ENCODE measurements at places on chromosomes 4 and X. TPM values are rescaled to one million over a fixed set of nuclear protein-coding genes. Genes with fewer than 3 reads are reported as not detected.

DNA sequence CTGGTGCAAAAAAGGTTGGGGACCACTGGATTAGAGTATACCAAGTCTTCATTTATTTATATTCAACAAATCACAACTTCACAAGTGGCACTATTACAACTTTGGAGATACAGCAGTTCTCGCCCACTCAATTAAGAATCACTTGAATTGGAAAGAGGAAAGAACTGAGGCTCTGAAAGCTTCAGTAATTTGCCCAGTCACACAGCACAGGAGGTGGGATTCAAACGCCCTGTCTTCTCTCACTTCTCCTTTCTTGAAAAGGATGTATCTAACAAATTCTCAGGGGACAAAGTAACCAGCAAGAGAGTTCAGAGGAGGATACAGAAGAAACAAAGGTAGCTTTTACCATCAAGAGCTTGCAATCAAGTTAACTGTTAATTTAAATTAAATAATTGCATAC, 12.4 kb downstream of the SMIM14 start:
- H3K36me3 ChIP-seq: peaks cover 2% of the 10 kb centered on the region
- no peak overlapping the region for H3K4me3 ChIP-seq
- no peak overlapping the region for H3K27ac ChIP-seq
- no peaks in the 10 kb centered on the region for H3K27me3 ChIP-seq
- no peak for DNase-seq

- H3K4me1 ChIP-seq: peaks cover 43% of the 10 kb centered on the region
- H3K4me3 ChIP-seq: peak overlapping the region; percentile 75
- no peak for DNase-seq
- peaks cover 8% of the 10 kb centered on the region for H3K36me3 ChIP-seq
- no peaks in the 10 kb centered on the region for H3K27me3 ChIP-seq
Observed at GRCh38 chr4:87103691-87104187, 116.7 kb downstream of the KLHL8 start.

DNA sequence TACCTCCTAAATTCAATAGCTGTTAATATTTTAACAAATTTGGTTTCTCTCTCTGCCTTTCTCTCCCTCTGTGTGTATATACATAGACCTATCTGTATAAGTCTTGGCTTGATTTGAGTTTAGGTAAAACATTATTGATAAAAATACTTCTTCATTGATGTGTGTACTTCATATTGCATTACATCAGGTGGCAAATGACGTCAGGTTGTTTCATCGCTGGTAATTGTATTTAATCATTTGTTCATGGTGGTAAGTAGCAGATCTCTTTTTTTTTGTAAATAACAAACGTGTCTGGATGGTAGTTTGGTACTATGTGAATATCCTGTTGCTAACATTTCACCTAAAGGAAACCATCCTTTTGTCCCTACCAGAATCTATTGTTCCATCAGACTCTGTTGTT, 55.1 kb downstream of the GALNT7 start:
- no peak overlapping the region for H3K4me3 ChIP-seq
- H3K36me3 ChIP-seq: no peaks in the 10 kb centered on the region
- no peak overlapping the region for H3K27ac ChIP-seq
- H3K4me1 ChIP-seq: peaks cover 16% of the 10 kb centered on the region
- H3K27me3 ChIP-seq: no peaks in the 10 kb centered on the region

DNA sequence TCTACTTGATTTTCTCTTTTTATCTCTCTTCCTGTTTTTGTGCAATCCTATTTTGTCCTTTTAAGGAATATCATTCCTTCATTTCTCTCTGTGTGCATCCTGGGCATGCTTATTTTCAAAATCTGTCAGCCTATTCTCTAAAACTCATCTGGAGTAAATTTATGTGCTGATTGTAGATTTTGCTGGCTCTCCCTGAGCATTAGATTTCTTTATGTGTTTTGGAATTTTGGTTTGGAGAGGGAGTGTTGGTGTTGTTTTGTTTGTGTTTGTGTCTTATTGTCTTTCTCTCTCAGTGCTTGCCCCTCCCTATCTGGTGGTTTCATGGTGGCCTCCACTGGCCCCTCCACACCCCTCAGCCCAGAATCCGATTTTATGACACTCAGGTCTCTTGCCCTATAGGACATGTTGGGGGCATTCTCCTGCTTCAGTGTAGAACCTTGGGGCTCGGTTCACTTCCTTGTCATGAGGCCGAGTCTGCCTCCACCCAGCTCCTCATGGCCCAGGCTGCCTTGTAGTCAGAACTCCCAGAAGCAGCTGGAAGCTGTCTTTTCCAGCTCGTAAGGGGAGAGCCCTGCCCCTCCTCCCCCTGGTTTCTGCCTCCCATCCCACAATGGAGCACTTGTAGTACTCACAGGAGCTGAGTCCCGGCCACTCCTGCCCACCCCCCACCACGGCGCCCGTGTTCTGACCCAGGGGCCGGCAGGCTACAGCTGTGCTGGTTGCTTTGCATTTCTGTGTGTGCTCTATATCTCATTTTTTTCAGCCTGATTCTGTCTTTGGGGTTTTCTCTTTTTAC, 24.5 kb upstream of the PJA1 start:
- no peaks in the 10 kb centered on the region for H3K27me3 ChIP-seq
- peaks cover 4% of the 10 kb centered on the region for H3K4me1 ChIP-seq
- H3K27ac ChIP-seq: no peak overlapping the region
- H3K4me3 ChIP-seq: no peak overlapping the region
- DNase-seq: no peak

DNA sequence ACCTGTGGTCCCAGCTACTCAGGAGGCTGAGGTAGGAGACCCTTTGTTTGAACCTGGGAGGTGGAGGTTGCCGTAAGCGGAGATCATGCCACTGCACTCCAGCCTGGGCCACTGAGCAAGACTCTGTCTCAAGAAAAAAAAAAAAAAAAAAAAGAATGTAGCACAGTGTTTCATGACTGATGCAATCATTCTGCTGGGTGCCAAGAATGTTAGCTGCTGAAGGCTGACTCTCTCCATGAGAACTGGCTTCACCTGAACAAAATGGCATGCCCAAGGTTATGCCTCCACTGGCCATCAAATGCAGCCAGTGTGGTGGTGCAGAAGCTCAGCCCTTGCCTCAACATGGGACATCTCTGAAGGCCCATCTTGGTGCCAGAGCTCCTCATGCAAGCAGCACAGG, 412.1 kb downstream of the ADAM29 start:
- no peak overlapping the region for H3K4me3 ChIP-seq
- no peak overlapping the region for H3K27ac ChIP-seq
- no peak for DNase-seq
- H3K4me1 ChIP-seq: no peaks in the 10 kb centered on the region
- H3K36me3 ChIP-seq: no peaks in the 10 kb centered on the region

DNA sequence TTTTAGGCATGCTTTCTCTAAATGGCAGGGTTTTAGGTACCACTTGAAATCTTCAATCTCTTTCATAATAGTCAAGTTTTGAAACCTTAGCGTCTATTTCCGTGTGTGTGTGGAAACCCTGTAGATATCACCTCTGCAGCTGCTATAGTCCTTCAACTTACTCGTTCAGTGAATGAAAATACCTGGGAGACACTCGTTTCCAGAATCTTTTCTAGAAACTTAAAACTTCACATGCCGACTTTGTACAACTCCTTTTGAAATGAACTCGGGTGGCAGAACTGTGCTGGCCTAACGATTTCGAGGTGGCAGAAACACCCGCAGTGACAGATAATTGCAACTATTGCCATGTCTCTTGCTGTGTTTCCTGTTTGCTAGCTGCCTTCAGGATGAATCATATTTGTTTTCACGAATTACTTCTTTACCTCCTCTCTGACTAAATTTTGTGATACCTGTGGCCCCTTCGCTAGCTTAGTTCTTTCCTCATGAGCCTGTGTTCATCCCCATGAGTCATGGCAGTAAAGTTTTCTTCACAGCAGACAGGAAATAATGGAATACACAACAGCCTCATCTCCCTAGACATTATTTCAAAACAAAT, 104.7 kb upstream of the SMIM10 start:
- H3K27me3 ChIP-seq: no peaks in the 10 kb centered on the region
- peaks cover 3% of the 10 kb centered on the region for H3K4me1 ChIP-seq
- no peak overlapping the region for H3K4me3 ChIP-seq
- no peaks in the 10 kb centered on the region for H3K36me3 ChIP-seq
- H3K27ac ChIP-seq: no peak overlapping the region
- no peak for DNase-seq

- peaks cover 4% of the 10 kb centered on the region for H3K27me3 ChIP-seq
- H3K4me3 ChIP-seq: no peak overlapping the region
- H3K27ac ChIP-seq: no peak overlapping the region
- no peaks in the 10 kb centered on the region for H3K36me3 ChIP-seq
- no peak for DNase-seq
Observed at GRCh38 chr4:11297201-11297600, 131.5 kb downstream of the HS3ST1 start.

DNA sequence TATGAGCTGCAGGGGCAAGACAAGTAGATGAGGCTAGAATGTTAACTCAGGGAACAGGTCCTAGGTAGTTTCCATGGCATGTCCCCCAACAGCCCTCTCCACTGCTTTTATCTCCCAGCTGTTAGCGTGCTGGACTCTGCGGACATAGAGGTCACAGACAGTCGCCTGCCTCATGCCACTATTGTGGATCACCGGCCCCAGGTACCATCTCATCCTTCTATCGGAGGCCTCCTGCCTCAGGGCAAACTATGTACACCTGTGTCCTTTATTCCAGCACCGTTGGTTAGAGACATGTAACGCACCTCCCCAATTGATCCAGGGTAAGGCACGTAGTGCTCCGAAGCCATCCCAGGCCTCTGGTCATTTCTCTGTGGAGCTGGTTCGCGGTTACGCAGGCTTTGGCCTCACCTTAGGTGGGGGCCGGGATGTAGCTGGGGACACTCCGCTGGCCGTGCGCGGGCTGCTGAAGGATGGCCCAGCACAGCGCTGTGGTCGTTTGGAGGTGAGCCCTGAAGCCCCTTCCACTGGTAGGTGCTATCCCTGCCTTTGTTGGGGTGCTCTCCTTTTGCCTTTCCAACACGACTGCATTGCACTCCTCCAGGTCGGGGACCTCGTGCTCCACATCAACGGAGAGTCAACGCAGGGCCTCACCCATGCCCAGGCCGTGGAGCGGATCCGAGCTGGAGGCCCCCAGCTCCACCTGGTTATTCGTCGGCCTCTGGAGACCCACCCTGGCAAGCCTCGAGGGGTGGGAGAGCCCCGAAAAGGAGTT, 2.2 kb downstream of the MAGIX start:
- no peak for DNase-seq
- H3K4me1 ChIP-seq: peaks cover 18% of the 10 kb centered on the region
- no peaks in the 10 kb centered on the region for H3K27me3 ChIP-seq

DNA sequence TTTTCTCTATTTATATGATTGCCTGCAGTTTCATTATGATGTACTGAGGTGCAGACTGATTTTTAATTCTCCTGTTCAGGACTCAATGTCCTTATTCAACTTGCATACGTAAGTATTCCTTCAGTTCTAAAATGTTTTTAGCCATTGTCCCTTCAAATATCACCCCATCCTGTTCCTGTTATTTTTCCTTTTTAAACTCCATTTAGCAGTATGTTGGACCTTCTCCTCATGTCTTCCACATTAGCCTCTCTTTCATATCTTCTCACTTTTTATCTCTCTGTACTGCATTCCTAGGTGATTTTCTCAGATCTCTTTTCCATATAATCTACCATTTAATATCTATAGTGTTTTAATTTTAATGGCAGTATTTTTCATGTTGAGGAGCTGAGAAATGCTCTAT, 317.7 kb downstream of the NR3C2 start:
- H3K27me3 ChIP-seq: no peaks in the 10 kb centered on the region
- no peaks in the 10 kb centered on the region for H3K4me1 ChIP-seq
- peaks cover 6% of the 10 kb centered on the region for H3K36me3 ChIP-seq
- no peak for DNase-seq
- no peak overlapping the region for H3K27ac ChIP-seq

DNA sequence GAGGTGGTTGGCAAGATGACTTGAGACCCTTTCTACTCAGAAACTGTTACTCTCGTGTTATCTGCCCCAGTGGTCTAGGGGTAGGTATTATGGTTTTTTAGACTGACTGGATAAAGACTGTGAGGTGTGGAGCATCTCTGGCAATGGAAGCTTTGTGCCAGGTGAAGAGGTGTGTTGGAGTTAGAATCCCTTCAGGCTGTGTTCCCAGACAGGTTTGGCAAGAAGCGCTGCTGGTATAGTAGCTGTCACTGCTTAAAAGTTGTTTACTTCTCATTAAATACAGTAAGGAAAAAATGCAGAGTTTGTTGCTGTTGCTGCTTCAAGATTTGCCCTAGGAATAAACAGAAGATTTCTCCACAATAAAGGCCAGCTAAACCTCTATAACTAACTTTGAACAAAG, 35.3 kb downstream of the AREG start:
- no peak for DNase-seq
- no peak overlapping the region for H3K4me3 ChIP-seq
- peaks cover 39% of the 10 kb centered on the region for H3K27me3 ChIP-seq
- no peaks in the 10 kb centered on the region for H3K4me1 ChIP-seq
- H3K27ac ChIP-seq: no peak overlapping the region

GRCh38 chr4:53461244-53461643, 83.8 kb downstream of the FIP1L1 start:
- H3K27ac ChIP-seq: no peak overlapping the region
- H3K4me3 ChIP-seq: no peak overlapping the region
- H3K4me1 ChIP-seq: no peaks in the 10 kb centered on the region
- H3K27me3 ChIP-seq: no peaks in the 10 kb centered on the region
- peaks cover 7% of the 10 kb centered on the region for H3K36me3 ChIP-seq
- DNase-seq: no peak

GRCh38 chr4:82493721-82494425, 63.5 kb downstream of the ENOPH1 start:
- no peaks in the 10 kb centered on the region for H3K4me1 ChIP-seq
- H3K27me3 ChIP-seq: peaks cover 6% of the 10 kb centered on the region
- H3K36me3 ChIP-seq: peaks cover 3% of the 10 kb centered on the region

GRCh38 chr4:82737354-82737753, 61.2 kb downstream of the SCD5 start:
- H3K27ac ChIP-seq: peak overlapping the region; percentile 29
- DNase-seq: no peak
- H3K4me1 ChIP-seq: peaks cover 4% of the 10 kb centered on the region
- H3K4me3 ChIP-seq: no peak overlapping the region
- H3K27me3 ChIP-seq: peaks cover 36% of the 10 kb centered on the region

DNA sequence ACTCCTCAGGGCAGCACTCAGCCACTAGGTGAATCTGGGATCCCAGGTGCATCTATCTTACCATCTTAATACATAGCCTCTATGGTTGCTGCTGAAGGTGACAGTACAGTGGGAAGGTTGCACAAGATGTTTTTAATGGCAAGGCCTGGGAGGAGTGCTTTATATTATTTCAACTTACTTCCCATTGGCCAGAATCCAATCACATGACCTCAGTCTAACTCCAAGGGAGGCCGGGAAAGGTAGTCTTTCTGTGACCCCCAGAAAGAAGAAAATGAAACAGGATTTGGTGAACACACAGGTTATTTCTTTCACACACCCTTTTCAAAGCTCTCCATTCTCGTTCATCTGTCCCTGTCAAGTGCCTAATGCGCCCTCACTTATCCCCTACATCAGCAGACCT, 189.1 kb upstream of the ATP6AP2 start:
- no peak overlapping the region for H3K4me3 ChIP-seq
- no peaks in the 10 kb centered on the region for H3K27me3 ChIP-seq
- no peaks in the 10 kb centered on the region for H3K4me1 ChIP-seq
- H3K36me3 ChIP-seq: no peaks in the 10 kb centered on the region

The XK gene
- total RNA-seq: 0.32 TPM

The CLRN2 gene
- total RNA-seq: not detected

The SMIM43 gene
- total RNA-seq: not detected

The BEX3 gene
- total RNA-seq: 5.7 TPM

The CEP135 gene
- 28.3 TPM for total RNA-seq

The TLR3 gene
- total RNA-seq: 1.5 TPM

The C4orf50 gene
- 2.3 TPM for total RNA-seq

Measured in T-helper 17 cell (primary cell).